ENCODE measurements at places on chromosomes 5 and 9. TPM values are rescaled to one million over a fixed set of nuclear protein-coding genes. Genes with fewer than 3 reads are reported as not detected.

The SHISAL2B gene
- total RNA-seq: not detected

The GAPT gene
- not detected for total RNA-seq

DNA sequence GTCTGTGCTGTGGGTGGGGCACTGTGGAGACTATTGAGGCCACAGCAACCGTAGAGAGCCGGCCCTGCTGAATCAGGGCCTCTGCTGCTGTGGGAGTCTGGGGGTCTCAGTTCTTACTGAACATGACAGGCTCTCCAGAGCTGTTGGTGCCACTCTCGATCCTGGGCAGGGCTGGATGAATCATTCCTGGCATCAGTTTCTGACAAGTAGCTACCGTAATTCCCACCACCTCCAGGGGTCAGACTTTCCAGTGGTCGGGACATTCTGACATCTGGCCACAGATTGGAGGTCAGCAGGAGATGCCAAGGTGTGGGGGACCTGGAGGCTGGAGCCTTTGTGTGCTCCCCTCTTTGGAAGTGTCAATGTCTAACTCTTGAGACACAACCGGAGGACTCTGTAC, 188.4 kb downstream of the IRX2 start:
- no peak for DNase-seq

GRCh38 chr5:135371622-135372232, 27.3 kb downstream of the MACROH2A1 start:
- DNase-seq: no peak

DNA sequence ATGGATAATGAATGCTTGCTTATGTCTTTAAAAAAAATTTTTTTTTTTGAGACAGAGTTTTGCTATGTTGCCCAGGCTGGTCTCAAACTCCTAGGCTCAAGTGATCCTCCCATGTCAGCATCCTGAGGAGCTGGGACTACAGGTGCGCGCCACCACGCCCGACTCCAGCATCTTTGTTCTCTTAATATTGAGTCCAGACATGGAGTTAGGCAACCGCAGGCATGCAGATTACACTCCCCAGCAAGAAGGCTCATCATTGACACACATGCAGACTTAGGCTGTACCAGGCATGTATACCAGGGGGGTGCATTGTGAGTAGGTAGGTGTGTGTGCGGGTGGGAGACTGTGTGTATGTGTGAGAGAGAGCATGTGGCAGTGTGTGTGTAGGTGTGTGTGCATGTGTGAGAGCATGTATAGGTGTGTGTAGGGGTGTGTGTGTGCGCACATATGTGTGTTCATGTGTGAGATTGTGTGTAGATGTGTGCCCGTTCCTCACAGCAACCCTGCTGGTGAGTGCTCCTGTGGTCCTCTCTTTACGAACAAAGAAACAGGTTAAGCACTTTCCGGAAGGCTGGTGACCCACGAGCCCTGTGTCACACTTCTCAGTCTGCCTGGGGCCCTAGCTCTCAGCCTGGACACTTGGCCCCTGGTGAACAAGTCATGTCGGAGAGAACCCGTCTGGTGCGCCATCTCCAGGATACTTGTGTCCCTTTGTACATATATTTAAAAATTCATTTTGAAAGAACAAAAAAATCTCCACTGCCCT, 6.2 kb downstream of the OBP2B start:
- DNase-seq: no peak
